Stimulated activated CD8-positive, alpha-beta memory T cell treated with anti-CD3 and anti-CD28 coated beads, Interleukin-2, amount 100 ng/mL, for 48 hours (primary cell): ENCODE measurements at places on chromosomes 7 and 10.

GRCh38 chr7:68485253-68485917 is 1112.9 kb upstream of the AUTS2 start:
- DNase-seq, result no peak

- DNase-seq, result no peak
Observed at GRCh38 chr7:3146571-3147226, 103.0 kb upstream of the CARD11 start.

GRCh38 chr10:11178606-11179515 is 161.2 kb downstream of the CELF2 start:
- DNase-seq, result peak; percentile 68

GRCh38 chr7:129719980-129720732 is 108.6 kb downstream of the NRF1 start:
- DNase-seq, result no peak

GRCh38 chr7:139036901-139037300 is 1.1 kb upstream of the ZC3HAV1L start:
- no peak for DNase-seq

- DNase-seq, result no peak
Observed at GRCh38 chr10:89471110-89471809, 56.9 kb downstream of the IFIT5 start.

DNA sequence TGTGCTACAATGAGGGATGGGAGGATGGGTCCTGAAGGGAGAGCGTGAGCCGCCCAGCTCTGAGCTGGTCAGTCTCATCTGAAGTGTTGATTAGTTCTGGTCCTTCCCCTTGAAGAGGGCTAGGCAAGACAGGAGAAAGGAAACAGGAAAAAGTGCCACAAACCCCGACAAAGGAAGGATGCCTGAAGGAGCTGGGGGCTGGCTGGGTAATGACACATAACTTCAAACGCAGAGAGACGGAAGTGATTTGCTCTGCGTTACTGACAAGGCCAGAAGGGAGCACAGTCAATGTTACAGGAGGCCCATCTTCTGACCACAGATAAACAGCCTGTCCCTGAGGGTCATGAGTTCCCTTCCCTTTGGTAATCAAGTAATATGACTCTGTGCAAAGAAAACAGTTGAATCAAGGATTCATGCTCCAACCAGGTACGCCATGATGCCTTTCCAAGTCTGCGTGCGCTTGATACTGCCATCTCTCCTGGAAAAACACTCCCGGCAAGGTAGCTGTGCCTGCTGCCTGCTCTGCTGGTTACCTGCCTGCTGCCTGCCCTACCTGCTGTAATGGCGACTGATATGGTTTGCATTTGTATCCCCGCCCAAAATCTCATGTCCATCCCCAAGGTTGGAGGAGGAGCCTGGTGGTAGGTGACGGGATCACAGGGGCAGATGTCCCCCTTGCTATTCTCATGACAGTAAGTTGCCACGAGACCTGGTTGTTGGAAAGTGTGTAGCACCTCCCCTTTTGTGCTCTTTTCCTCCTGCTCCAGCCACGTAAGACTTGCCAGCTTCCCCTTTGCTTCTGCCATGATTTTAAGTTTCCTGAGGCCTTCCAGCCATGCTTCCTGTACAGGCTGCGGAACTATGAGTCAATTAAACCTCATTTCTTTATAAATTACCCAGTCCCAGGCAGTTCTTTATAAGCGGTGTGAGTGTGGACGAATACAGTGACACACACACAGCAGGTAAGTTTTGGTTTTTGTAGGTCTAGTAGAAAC is 57.9 kb downstream of the GRB10 start:
- no peak for DNase-seq

DNA sequence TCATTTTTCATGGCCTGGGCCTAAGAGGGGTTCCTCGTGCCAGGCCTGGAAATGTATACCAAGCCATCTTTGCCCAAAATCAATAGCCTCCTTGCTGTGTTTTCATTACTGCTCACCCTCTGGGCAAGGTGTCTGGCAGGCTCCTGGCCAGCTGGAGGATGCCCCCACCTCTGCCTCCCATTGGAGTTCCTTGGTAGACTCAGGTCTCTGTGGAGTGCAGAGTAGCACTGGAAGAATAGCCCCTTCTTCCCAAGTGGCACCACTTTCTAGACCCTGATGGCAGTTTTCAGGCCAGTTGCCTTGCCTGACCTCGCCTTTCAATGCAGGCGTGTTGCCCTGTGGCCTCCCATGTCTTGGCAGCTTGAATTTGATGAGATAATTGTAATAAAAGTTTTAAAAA is 55.7 kb upstream of the AQP1 start:
- no peak for DNase-seq

DNA sequence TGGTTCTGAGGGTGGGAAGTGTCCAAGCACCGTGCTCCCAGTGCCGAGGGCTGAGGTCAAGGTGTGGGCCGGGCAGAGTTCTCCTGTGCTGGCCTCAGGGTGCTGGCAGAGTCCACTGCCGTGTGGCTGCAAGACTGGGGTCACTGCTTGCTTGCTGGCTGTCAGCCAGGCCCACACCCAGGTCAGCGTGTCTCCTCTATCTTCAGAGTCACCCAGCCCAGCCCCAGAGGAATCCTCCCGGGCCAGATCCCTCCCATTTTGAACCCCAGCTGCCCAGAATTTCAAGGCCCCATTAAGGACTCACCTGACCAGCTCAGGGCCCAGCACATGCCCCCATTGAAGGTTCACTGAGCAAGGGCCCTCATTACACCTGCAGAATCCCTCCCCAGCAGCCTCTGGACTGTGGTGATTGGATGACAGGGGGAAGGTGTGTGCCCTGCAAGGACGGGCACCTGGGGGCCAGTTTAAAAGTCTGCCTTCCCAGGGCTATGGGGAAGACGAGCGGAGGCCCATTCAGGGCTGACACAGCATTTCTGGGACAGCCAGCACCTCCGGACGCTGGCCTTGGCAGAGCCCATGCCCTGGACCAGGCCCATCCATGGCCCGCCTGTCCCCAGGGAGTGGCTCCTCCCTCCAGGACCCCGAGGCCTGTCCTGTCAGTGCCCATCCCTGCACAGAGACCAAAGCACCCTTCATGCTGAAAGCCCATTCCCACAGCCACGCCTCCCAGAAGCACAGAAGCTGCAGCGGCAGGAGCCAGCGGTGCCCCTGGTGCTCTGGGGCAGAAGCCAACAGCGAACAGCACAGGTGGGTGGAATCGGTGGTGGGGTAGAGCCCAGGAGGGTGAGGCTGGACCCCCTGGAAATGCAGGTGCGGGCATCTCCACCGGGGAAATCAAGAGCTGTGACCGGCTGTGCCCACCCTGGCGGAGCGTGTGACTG is 45.1 kb upstream of the PPP2R2D start:
- DNase-seq, result no peak

DNA sequence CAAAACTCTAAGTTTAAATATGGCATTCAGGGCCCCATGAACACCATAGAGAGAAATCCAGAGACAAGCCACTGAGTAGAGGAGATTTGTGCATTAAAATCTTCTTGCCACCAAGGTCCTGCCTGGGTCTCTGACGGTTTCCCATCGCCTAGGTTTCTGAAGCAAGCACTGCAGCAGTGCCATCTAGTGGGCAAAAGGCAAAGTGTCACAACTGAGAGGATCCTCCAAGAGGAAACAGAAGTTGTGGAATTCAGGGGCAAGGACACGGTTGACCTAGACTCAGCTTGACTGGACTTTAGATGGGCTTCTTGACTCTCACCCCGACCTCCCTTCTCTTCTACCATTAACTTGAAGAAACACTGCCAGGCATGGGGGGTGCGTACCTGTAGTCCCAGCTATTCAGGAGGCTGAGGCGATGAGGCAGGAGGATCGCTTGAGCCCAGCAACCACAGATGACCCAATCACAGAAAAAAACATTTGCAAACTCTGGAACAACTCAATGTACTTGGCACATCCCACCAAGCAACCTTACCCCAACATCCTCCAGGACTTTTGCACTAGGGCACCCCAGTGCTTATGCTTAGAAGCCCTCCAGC is 604.1 kb downstream of the GALNT17 start:
- peak; percentile 7 for DNase-seq

GRCh38 chr7:77368974-77369373 is 47.2 kb downstream of the GSAP start:
- no peak for DNase-seq

- no peak for DNase-seq
Observed at GRCh38 chr7:121084748-121085336, 96.3 kb downstream of the CPED1 start.

DNA sequence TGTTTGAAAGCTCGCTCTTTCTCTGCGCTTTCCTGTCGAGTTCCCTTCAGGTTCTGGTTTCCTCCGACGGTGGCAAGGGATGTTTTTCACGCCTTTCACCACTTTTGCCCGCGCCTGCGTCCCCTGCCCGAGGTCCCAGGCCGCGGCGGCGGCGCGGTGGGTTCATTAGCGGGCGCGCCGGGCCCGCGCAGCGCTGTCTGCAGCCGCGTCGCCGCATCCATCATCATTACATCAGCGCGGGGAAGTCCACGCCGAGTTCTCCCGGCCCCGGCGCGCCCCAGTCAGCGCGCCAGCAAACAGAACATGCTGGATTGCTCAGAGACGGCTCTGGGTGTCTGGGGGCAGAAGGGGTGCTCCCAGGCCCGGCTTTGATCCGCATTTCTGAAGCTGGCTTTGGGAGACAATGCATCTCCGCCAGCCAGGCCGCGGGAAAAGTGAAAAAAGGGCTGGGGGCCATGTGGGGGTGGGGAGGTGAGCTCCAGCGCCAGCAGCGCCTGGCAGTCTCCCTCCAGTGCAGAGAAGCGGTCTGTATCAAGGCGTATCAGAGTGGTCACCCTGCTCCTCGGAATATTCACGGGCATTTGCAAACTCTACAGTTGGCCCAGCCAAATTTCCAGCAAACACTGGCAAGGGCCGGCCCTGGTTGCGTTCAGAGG is 8.9 kb downstream of the GLI3 start:
- DNase-seq, result no peak

- no peak for DNase-seq
Observed at GRCh38 chr7:104480529-104480928, 152.1 kb downstream of the LHFPL3 start.

DNA sequence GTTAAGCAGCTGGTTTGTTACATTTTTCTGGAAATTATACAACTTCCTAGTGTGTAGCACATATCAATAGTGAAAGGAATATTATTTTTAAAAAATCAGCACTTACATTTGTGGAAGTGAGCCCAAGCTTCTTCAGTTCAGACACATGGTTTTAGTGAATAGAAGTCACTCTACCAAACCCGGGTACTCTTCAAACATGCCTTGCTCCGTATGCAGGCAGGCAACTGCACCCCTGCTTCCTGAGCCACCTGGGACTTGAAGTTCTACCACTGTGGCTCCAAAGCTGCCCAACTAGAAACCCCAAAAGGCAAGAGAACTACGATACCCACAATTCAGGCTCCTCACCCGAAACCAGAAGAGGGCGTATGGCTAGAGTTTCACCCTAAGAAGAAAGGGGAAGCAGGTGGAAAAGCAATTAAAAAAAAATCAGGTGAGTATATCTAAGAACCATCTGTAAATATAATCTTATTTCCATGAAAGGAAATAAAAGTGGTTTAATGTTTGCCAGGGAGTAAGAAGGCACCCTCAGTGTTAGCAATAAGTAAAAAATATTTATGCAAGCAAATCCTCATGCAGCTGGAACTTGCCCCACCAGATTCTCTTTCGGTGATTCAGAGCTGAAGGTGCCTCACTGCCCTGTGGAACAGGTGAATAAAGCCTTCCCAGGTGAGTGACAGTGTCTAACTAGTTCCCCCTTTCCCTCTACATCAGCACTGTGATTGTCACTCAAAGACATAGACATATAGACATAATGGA is at the start of gene MACC1:
Gene MACC1 (minus strand): TSS at position 192 of the 756 bp plus-strand sequence. CDS start 55,522 bp downstream, outside the sequence.
- DNase-seq, result no peak

DNA sequence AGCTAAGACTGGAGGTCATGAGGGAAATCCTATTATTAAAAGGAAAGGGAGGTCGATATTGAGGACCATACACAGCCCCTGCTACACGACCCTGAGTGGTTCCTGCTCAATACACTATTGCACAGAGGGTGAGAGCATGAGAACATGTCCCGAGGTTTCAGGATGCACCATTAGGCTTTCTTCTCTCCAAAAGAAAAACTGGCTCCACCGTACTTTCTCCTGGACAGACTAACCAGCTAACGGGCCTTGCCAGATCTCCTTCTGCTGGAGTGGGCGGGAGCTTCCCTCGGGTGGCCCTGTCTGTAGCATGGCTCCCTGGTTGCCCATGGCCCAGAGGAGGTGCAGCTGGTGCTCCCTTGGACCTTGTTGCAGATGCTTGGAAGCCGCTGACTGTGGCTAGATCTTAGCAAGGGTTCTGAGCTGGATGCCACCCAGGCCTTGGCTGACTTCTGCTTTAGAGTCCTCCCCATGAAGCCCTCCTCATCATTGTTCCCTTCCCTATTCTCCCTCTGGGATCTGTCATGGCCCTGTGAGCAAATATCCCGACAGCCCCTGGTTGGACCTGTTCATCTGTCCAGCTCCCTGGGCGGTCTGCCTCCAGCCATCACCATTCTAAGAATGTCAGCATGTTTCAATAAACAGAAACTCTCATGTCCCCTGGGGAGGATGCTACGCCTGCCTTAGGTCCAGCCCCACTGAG is 52.9 kb upstream of the SHH start:
- no peak for DNase-seq

- DNase-seq, result no peak
Observed at GRCh38 chr10:108849688-108850087, 1073.6 kb downstream of the XPNPEP1 start.

DNA sequence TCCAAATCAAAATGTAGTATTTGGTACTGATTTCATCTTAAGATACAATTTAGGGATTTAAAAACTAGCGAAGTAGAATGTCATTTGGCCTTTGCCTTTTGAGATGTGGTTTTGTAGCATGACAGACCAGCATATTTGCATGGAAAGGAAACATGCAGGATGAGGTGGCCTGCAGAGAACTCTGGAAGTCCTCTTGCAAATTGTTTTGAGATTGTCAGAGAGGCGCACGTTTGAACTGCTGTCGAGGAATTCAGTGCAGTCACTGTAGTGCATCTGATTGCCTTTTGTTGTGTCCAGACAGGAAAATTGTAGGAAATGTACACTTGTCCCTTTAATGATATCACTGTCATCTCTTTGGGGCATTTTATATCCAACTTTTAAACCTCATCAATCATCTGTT is 136.7 kb downstream of the CELF2 start:
- no peak for DNase-seq
